COR-L47 (cell line): ENCODE measurements at places on chromosomes 4 and X.

DNA sequence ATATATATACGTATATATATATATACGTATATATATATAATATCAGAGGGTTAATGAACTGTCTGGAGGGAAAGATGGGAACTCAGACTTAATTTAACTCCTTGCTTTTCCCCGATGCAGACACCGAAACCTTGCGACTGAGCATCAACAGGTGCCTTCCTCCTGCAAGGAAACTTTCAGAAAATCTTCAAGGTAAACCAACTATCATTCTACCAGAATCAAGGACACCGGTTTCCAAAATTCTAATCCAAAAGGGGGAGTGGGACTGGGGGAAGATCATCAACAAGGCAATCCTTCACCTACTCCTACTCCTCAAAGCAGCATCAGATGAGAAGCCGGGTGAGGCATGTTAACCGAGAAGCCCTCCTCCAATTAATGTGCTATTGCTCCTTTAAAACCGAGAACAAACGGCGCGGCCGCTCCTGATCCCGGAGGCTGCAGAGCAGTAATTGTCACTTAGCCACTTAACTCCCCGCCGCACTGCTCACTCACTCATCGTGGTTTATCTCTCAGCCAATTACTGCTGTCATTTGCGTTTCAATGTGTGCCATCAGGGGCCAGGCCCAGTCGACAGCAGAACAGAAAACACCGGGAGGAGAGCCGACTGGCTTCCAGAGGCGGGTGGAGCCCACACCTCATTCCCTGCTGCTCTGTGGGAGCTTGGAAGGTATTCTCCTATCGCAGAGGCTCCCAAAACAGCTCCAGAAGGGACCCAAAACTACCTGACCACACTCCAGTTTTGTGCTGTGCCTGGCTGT, 61.7 kb downstream of the MAML3 start:
- DNase-seq: peak; percentile 92

DNA sequence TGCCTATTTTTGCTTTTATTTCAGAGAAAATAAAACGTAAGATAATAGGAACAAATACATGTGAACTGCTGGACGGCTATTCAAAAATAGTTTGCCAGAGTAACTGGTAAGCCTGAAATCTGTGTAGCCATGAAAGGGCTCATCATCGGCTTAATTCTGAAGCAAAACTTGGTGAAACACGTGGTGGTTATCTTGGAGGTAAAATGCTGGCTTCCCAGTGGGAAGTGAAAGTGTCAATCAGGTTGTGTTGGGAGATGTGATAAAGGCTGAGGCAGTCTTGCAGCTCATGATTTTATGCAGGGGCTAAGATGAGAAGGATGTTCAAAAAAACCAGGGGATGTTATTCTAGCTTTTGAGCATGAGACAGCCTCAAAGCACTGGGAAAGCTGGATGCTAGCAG, 36.1 kb upstream of the TLR2 start:
- DNase-seq: no peak

DNA sequence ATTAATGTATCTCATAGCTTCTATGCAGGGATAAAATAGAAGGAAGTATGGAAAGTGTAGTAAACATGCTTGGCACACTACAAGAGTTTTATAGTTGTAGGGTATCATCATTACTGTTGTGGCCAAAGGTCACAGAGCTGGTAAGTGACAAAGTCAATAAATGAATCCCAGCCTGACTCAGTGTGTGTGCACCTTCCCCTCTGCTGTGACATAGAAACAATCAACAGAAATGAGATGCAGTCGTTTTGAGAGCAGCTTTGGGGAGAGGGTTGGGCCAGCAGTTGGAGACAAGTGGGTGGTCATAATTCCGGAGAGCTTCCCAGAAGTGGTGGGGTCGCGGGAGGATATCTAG, 82.4 kb upstream of the RBPJ start:
- no peak for DNase-seq

- no peak for DNase-seq
These were observed 373 bp downstream of the ELOVL6 start for GRCh38 chr4:110198049-110198434.

DNA sequence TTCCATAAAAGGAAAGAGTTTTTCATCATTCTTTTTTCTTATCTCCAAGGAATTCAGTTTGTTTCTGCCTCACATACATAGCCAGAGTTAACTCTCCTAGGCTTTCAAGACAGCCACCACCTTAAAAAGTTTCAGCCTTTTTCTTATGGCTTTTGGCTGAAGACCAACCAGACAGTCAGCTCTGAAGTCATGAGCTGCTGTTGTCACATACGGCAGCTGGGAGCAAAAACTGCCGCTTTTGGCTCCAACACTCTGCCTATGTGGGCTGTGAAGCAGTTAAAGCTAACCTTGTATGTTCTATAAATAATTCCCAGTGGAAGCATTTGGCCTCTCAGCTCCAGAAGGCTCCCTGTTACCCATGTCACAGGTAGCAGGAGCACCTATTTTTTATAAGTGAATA, 104.1 kb downstream of the KLHL4 start:
- DNase-seq: no peak

DNA sequence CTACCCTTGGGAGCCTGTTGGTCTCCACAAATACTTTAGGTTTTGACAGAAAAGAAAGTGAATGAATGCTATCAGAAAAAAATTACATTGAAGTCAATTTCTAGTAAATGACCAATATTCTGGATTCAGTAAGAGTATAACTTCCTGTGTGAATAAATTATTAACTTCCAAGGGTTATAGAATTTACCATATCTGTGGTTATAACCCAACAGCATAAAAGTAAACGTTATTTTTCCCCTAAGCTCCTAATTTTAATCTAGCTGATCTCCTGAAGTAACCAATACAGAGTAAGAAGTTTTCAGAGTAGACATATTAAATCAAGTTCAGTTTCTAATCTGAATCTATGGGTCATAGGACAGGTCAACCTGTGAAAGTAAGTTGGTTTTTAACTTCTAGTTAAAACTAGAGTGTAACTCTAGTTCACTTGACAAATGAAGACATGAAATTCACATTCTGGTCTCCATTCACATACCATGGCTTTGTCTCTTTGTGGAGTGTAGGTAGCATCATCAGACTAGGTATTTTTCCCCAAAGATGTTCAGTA, 22.8 kb downstream of the DTHD1 start:
- DNase-seq: no peak

GRCh38 chr4:138500869-138501268, 258.7 kb upstream of the SLC7A11 start:
- no peak for DNase-seq

- DNase-seq: no peak
These were observed 42.1 kb downstream of the RBMX2 start for GRCh38 chrX:130443875-130444274.

- no peak for DNase-seq
These were observed 27.0 kb upstream of the MID1IP1 start for GRCh38 chrX:38774249-38774648.

DNA sequence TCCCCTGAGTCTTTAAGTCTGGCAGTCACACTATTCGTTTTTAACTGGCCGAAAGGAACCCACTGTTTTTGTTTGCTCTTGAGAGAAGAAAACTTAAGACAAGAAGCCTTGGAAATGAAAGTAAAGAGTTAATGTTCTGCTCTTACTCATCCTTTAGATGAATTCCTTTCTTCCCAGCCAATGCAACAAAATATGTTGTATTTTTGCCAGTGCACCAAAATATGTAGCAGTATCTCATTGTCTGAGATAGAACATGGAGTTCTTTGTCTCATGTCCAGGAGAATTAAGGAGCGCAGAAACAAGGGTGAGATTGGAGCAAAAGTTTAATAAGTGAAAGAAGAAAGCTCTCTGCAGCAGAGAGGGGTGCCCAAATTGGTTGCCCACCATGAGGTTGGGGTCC, 12.2 kb downstream of the TENT5D start:
- DNase-seq: no peak

- no peak for DNase-seq
These were observed 34.5 kb upstream of the PGRMC1 start for GRCh38 chrX:119201570-119201969.

GRCh38 chrX:72097098-72097497, 34.6 kb downstream of the RTL5 start:
- no peak for DNase-seq

DNA sequence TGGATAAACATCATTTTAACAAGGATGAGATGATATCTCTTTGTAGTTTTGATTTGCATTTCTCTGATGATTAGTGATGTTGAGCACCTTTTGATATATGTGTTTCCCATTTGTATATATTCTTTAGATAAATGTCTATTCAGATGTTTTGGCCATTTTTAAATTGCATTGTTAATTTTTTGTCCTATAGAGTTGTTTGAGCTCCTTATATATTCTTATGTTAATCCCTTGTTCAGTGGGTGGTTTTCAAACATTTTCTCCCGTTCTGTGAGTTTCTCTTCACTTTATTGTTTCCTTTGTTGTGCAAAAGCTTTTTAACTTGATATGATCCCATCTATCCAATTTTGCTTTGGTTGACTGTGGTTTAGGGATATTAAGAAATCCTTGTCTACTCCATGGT, 606.0 kb downstream of the CCSER1 start:
- DNase-seq: no peak

- DNase-seq: no peak
These were observed 11.9 kb downstream of the CA5B start for GRCh38 chrX:15749642-15750610.

GRCh38 chr4:102639598-102639997, 121.2 kb downstream of the MANBA start:
- no peak for DNase-seq

DNA sequence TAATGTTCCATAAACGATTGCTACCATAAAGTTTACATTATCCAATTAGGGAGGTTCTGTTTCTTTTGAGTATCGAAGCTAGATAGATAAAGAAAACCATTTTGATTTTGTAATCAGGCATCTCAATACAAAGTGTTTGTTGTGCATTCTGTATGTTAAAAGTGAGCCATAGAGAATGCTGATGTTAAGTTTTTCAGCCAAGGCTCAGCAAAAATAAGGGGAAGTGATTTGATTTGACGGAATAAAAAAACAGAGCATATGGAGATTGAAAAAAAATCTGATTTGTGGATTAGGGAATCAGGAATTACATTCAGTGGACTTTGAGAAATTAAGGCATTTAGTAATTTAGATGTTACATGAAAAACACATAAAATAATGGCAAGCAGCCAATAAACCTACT, 314.8 kb downstream of the PPP3CA start:
- DNase-seq: no peak

GRCh38 chr4:169988252-169988651, 37.9 kb downstream of the MFAP3L start:
- DNase-seq: no peak

GRCh38 chr4:128525992-128526630, 238.5 kb upstream of the PGRMC2 start:
- DNase-seq: no peak

GRCh38 chrX:110241816-110242215, 76.1 kb downstream of the AMMECR1 start:
- DNase-seq: no peak

DNA sequence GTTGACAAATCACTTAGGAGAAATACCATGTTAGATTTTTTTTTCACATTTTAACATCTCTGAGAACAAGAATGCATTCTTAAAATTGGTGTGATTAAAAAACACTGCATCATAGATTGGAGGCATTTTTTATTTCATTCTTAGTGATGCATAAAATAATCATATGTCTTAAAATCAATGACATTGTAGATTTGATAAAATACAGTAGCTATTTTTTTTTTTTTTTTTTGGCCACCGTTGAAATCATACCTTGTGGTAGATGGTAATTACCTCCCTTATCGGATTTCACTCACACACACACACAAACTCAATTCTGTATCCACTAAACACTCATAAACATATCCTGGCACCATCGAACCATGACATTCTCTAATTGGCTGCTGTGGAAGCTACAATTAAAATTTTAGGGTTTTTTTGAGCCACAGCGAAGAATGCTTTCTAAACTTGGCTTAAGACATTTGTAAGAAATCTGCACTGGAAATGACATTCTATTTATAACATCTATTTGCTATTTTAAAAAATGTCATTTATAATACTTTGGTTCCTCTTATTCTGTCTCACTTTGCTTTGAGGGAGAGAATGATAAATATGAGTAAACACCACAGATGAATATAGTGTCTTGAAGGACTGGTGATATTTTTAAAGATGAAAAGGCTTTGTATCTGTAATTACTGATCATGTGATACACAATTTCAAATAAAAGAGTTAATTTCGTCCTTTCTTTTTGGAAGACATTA, 60.1 kb downstream of the CCSER1 start:
- DNase-seq: peak; percentile 81

GRCh38 chr4:55386840-55387239, 8.9 kb upstream of the TMEM165 start:
- DNase-seq: no peak

GRCh38 chr4:48725414-48725813, 54.7 kb downstream of the FRYL start:
- no peak for DNase-seq

- no peak for DNase-seq
These were observed 51.3 kb upstream of the ATXN3L start for GRCh38 chrX:13371186-13371585.
